ENCODE measurements at places on chromosomes 16 and 17.

GRCh38 chr16:8763899-8764298 is 33.5 kb downstream of the TMEM186 start:
- DNase-seq = no peak

DNA sequence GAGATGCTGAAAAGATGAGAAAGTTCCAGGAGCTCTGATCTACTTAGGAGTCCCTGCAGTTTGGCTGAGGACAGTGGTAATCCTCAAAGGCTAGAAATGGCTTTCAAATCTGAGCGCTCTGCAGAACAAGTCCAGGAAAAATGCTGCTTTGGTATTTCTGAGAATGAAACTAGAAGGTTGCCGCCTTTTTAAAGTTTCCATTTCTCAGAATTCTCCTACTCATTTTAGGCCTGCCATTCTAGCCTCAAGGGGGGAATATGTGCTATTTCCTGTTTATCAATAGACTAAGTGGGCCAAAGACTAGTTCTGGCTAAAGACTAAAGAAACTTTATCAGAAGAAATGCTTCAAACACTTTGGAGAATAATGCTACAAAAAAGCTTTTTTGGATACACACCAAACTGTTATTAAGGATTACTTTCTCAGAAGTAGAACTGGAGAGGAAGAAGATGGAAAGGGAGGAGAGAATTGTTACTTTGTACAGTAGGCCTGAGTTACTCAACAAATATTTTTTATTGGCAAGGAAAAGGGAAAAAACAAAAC is at the start of gene SLFN12L:
Gene SLFN12L, minus strand, starts transcription at position 78 of the 541 bp plus-strand sequence. CDS start 15,314 bp downstream, outside the sequence.
- DNase-seq = no peak

DNA sequence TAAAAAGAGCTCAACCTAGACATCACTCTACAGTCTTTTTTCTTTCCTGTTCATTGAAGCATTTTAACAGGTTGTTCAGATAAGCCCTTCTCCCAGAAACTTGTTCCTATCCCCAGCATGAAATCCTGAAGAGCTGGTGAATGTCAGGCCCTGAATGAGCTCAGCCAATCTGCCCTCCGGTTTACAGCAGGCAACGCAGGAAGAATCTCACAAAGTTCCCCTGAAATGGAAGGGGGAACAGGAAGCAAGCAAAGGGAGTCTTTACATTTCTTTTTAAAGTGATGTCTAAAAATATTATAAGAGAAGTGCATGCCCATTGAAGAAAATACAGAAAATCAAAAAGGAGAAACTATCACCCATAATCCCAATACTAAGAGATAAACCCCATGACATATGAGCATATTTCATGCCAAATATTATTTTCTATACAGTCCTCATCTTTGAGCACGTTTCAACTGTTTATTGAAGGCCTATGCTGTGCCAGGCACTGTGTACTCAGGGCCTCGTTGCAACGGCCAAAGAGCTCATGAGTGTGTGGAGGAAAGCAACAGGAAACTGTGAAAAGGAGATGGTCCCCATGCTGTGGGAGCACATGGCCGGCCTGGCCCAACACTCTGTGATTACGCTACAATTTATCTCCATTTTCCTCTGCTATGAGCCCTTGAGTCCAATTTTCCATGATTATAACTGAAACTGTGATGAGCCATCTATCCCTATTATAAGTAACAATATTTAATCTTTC is 5.7 kb downstream of the TK2 start:
- DNase-seq = no peak

DNA sequence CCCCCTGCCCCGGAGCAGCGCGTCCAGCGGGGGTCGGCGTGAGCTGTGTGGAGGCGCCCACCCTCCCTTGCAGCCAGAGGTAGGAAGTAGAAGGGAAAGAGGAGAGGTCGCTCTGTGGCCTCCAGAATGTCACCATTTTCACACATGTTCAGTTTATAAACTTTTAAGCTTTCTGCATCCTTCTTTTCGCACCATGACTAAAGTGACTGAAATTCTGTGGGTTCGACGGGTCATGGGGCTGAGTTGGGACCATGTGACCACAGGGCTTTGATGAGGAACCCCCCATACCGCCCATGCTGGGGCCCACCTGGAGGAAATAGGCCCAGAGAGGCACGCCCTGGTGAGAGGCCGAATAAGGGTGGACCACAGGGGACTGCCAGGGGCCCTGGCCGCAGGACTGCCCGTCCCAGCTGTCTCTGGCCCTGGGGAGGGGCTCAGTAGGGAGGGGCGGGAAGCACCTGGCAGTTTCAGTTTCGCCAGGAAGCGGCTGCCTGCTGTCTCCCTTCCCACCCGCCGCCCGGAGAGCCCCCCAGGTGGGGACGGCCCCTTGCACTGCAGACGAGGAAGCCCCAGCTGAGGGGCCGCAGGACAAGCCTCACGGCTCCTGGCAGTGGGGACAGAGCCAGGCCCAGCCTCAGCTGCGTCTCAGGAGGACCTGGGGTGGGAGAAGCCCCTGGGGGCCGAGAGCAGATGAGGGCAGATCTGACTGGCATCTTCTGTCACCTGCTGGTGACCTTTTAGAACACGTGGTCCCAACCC is 9.0 kb downstream of the CBFA2T3 start:
- no peak for DNase-seq

DNA sequence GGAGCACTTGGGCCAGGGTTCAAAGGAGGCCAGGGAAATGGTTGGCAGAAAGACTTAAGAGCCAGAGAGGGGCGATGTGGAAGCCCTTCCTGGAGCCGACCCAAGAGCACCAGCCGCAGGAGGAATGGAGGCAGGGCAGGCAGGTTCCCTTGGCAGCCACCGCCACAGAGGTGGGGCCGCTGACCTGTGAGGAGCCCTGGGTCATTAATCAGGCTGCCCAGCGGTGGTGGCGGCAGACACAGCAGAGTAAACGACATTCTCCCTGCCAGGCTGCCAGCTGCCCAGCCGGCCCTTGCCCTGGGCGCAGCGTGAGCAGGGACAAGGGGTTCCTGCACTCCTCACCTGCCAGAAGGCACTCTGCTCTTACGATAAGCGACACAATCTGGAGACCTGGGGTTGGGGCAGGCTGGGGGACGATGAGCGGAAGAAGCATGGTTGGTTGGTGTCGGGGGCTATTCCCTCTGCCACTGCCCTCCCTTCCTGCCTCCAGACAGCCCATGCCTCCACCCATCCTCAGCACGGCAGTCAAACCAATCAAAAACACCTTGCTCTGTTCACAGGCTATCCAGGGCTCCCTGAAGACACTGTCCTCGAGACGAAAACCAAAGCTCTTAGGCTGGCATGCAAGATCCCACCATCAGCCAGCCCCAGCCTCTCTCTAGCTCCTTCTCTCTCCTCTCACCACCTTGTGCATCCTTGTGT is 40.9 kb downstream of the PLXDC1 start:
- DNase-seq = no peak

- DNase-seq = no peak
Observed at GRCh38 chr17:38498353-38498752, 70.1 kb downstream of the ARHGAP23 start.

DNA sequence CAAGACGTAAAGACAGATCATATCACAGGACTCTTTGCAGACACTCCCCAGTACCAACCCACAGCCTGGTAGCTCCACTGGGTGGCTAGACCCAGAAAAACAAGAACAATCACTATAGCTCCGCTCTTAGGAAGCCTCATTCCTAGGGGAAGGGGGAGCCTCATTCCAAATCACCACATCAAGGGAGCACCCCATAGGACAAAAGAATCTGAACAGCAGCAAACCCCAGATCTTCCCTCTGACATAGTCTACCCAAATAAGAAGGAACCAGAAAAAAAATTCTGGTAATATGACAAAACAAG is 237.8 kb downstream of the CEP112 start:
- DNase-seq = no peak

- no peak for DNase-seq
Observed at GRCh38 chr17:19461116-19461515, 50.1 kb downstream of the RNF112 start.

- DNase-seq = no peak
Observed at GRCh38 chr17:67573987-67574657, 143.6 kb upstream of the NOL11 start.
